ENCODE measurements at places on chromosomes 11 and 22. TPM values are rescaled to one million over a fixed set of nuclear protein-coding genes. Genes with fewer than 3 reads are reported as not detected.

The MYO18B gene
- polyA plus RNA-seq, result 0.77 TPM

The APOBEC3H gene
- 0.52 TPM for polyA plus RNA-seq

The SLC22A8 gene
- not detected for polyA plus RNA-seq

The ZNF70 gene
- polyA plus RNA-seq, result 1.2 TPM

DNA sequence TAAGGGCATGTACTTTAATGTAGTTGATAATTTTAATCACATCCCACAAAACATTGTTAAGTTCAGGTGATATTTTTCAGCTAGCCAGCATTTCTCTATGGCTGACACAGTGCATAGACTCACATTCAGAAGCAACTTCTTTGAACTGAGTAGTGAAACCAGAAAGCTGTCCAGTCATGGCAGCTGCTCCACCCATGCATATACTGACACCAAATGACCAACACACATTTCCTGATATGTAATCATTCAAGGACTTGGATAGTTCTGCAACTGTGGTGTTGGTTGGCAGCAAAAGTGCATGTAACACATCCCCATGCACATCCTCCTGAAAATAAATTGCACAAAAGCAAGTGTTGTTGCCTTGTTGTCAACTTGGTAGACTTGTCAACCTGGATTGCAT is 39.7 kb downstream of the CALCA start:
- H3K4me1 ChIP-seq, result no peaks in the 10 kb centered on the region
- no peak overlapping the region for H3K27ac ChIP-seq
- no peaks in the 10 kb centered on the region for H3K27me3 ChIP-seq

- H3K4me3 ChIP-seq, result no peak overlapping the region
- no peaks in the 10 kb centered on the region for H3K27me3 ChIP-seq
- no peak for DNase-seq
- peaks cover 3% of the 10 kb centered on the region for H3K4me1 ChIP-seq
Measured at GRCh38 chr22:26837784-26838470, 180.5 kb downstream of the MIAT start.

DNA sequence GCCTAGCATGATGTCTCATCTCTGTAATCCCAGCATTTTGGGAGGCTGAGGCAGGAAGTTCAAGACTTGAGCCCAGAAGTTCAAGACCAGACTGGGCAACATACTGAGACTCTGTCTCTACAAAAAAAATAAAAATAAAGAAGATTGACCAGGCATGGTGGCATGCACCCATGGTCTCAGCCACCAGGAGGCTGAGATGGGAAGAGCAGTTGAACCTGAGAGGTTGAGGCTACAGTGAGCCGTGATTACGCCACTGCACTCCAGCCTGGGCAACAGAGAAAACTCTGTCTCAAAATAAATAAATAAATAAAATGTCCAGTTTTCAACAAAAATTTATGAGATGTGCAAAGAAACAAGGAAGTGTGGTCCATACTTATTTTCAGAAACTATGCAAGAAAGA is 28.3 kb downstream of the EFCAB6 start:
- no peak for DNase-seq
- H3K4me1 ChIP-seq, result no peaks in the 10 kb centered on the region
- no peaks in the 10 kb centered on the region for H3K27me3 ChIP-seq

GRCh38 chr22:38953577-38954413 is 3.6 kb upstream of the APOBEC3A start:
- no peaks in the 10 kb centered on the region for H3K4me1 ChIP-seq
- no peaks in the 10 kb centered on the region for H3K27me3 ChIP-seq
- no peak overlapping the region for H3K4me3 ChIP-seq
- no peak overlapping the region for H3K27ac ChIP-seq

- DNase-seq, result no peak
- no peaks in the 10 kb centered on the region for H3K36me3 ChIP-seq
- no peaks in the 10 kb centered on the region for H3K27me3 ChIP-seq
- no peaks in the 10 kb centered on the region for H3K4me1 ChIP-seq
- H3K4me3 ChIP-seq, result no peak overlapping the region
- H3K27ac ChIP-seq, result no peak overlapping the region
Measured at GRCh38 chr11:117366248-117366647, 38.6 kb downstream of the CEP164 start.

GRCh38 chr11:122273476-122274191 is 157.6 kb upstream of the BLID start:
- no peaks in the 10 kb centered on the region for H3K4me1 ChIP-seq
- no peak for DNase-seq
- no peak overlapping the region for H3K4me3 ChIP-seq
- no peak overlapping the region for H3K27ac ChIP-seq
- H3K27me3 ChIP-seq, result no peaks in the 10 kb centered on the region
- H3K36me3 ChIP-seq, result no peaks in the 10 kb centered on the region

DNA sequence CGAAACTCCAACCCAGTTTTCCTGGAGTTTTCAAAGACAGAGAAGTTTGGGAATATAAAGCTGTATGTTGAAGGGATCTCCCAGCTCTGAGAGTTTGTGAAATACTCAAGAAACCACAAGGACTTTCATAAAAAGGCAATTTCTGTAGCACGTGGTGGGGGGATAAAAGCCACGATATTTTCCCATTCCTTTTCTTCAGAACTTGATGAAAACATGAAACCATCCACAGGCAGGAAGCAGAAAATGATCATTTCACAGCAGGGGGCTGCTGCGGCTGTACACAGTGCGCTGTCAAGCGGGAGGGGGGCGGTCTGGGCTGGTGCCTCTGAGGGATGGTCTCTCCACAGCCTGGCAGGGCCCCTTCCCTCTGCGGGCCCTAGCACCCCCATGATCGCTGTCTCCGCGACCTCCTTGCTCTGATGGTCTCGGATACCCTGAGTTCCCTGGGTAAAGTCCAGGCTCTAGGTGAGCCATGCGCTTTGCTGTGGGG is 423.2 kb downstream of the MN1 start:
- no peaks in the 10 kb centered on the region for H3K36me3 ChIP-seq
- H3K4me1 ChIP-seq, result 0 out of 2 replicates have a peak, but pooled peaks cover 3% of the 10 kb centered on the region
- no peak for DNase-seq
- no peaks in the 10 kb centered on the region for H3K27me3 ChIP-seq
- H3K4me3 ChIP-seq, result no peak overlapping the region
